Testis (tissue), 5 donors: ENCODE measurements at places on chromosomes 6 and 20. TPM values are rescaled to one million over a fixed set of nuclear protein-coding genes. Genes with fewer than 3 reads are reported as not detected.

SLC44A4 gene
- polyA plus RNA-seq = 6.3 TPM

HLA-DRA gene
- polyA plus RNA-seq = 626 TPM

PBOV1 gene
- not detected for polyA plus RNA-seq

- DNase-seq = peak; percentile 65
These were observed 9.5 kb upstream of the ADRM1 start for GRCh38 chr20:62293111-62293784.

LAMP5 gene
- polyA plus RNA-seq = 1.7 TPM

SIM1 gene
- polyA plus RNA-seq = 0.88 TPM

DNA sequence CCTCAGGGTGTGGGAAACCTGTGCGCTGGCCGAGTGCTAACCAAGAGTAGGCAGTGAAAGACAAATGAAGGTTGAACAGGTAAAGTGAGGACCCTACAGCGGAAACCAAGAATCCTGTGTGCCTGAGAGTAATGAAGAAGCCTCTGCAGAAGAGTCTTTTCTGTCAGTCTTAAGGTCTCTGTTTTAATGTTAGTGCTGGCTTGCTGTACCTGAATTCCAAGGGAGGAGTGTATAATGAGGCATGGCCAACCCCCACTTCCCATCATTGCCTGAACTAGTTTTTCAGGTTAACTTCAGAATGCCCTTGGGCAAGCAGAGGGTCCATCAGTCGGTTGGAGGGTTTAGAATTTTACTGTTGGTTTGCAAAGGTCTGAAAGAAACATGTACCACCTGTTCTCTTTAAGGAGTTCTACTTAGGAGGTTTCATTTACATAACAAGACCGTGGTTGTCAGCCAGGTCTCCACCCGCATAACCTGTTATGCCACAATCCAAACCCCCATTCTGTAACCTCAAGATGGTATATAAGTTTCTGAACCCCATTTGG lies 589 bp upstream of the PDCD2 start:
- no peak for DNase-seq

- DNase-seq = no peak
These were observed 4.4 kb downstream of the PCIF1 start for GRCh38 chr20:45938727-45939438.

- DNase-seq = peak; percentile 56
These were observed 20.9 kb upstream of the GATA5 start for GRCh38 chr20:62496568-62497218.
